Effector memory CD8-positive, alpha-beta T cell (primary cell): ENCODE measurements at places on chromosomes 13 and 19.
A peak's percentile ranks its signal among the peaks of the same experiment; 100 is the strongest.

- DNase-seq = no peak
Measured at GRCh38 chr13:47287291-47287751, 390.5 kb upstream of the HTR2A start.

GRCh38 chr19:42253245-42254088 is 1.5 kb downstream of the ERF start:
- DNase-seq = peak; percentile 48

DNA sequence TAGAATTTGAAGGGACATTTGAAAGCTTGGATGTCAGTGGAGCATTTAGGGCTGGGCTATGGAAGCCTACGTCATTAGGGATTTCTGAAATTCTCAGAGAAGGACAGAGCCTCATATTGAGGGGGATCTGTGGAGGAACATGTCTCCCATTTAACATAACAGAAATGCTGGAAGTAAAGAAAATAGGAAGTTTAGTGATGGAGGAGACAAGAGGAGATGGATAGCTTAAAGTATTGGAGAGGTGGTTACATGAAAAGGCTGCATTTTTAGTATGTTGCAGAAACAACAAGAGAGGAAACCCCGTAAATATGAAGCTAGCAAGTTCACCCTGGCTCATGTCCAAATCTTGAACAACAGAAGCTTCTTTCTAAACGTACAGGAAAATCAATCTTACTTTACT is 24.4 kb downstream of the LIG4 start:
- DNase-seq = no peak

DNA sequence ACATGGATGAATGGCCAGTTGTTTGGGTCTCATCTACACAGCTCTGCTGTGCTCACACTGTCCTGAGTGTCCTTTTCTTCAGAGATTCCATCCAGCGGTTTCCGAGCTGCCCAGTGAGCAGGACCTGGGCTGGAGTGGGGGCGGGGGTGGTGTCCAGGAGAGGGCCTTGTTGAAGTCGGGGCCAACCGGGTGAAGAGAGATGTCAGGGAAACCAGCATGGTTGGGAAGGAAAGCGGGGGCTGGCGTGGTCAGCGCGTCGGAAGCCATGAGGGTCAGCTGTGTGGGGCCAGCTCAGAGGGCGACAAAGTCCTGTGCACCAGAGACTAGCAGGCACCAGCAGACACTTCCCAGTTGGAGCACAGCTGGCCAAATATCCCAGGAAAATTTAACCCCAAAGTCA is 37.8 kb upstream of the SOX1 start:
- no peak for DNase-seq

- peak; percentile 19 for DNase-seq
Measured at GRCh38 chr19:10861103-10861651, 10.2 kb upstream of the CARM1 start.

GRCh38 chr13:109783815-109784589 is 2.4 kb downstream of the IRS2 start:
- DNase-seq = no peak

DNA sequence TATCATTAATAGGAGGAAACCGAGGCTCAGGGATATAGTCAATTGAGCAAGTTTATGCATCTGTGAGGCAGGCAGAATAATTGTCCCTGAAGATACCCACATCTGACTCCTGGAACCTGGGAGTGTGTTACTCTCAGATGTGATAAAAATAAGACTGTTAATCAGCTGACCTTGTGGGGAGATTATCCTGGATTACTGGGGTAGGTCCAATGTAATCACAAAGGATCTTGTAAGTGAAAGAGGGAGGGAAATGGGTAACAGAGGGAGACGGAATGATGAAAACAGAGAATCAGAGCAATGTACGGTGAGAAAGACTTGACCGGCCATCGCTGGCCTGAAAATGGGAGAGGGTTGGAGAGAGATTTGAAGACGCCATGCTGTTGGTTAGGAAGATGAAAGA is 3.2 kb upstream of the EDDM13 start:
- DNase-seq = no peak

- DNase-seq = no peak
Measured at GRCh38 chr19:2170987-2171348, 7.2 kb downstream of the DOT1L start.

GRCh38 chr19:7247155-7247554 is 47.1 kb downstream of the INSR start:
- no peak for DNase-seq

DNA sequence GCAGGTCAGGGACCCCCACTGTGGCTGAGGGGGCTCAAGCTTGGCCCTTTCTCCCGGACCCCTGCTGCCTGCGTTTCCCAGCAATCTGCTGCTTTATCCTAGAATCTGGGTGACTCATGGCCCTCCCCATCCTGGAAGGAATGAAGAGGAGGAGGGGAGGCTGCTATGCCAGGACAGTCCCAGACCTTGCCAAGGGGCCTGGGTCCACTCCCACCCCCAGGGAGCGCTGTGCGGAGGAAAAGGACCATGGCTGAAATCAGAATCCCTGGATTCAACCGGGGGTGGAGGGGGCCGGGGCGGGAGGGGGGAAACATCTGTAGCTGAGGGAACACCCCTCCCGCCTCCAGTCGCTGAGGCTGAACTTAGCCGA is 20.5 kb downstream of the ZNF114 start:
- no peak for DNase-seq

- DNase-seq = no peak
Measured at GRCh38 chr13:52848455-52849195, at the start of gene PCDH8. Gene PCDH8, minus strand, starts transcription at chr13:52848640. Its CDS starts 204 bp downstream, at chr13:52848436.

- no peak for DNase-seq
Measured at GRCh38 chr19:1412995-1413800, 5.8 kb downstream of the DAZAP1 start.

GRCh38 chr19:41753936-41754529 is 1.3 kb upstream of the CEACAM6 start:
- DNase-seq = peak; percentile 62

DNA sequence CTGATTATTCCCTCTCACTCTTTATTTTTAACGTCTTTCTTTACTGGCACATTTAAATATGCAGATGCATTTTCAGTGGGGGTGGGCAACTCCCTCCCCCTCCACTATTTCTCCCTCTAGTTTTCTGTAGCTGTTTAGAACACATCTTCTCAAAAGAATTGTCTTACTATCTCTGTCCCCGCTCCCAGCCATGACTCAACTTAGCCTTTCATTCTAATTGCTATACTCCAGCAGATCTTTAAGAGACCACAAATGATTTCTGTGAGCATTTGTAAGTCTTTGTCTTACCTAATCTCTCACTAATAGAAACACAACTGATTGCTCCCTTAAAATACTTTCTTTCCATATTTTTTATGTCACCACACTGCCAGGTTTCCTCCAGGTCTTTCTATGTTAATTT is 350.9 kb downstream of the SPRY2 start:
- DNase-seq = no peak

DNA sequence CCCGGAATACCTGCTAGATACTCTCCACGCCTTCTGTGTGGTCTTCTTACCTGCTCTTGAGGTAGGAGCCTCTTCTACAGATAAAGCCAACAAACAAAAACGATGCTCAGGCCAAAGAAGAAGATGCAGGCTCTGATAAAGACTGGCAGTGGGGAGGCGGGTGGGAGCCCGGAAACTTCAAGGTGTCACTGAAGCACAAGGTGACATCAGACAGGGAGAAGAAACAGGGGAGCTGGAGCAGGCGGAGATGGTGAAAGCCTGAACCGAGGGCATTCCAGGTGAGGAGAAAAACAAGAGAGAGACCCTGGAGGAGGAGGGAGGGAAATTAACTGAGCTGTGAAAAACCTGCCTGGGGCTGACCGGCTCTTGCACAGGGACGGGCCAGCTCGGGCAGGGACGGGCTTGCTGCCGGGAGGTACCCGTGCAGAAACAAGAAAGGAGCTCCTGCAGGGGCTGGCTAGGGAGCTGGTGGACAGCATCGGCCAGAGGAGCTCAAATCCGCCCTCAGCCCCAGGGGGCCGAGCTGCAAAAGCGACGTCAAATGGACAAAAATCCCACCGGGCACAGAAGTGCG is 19.0 kb downstream of the GNG7 start:
- no peak for DNase-seq

DNA sequence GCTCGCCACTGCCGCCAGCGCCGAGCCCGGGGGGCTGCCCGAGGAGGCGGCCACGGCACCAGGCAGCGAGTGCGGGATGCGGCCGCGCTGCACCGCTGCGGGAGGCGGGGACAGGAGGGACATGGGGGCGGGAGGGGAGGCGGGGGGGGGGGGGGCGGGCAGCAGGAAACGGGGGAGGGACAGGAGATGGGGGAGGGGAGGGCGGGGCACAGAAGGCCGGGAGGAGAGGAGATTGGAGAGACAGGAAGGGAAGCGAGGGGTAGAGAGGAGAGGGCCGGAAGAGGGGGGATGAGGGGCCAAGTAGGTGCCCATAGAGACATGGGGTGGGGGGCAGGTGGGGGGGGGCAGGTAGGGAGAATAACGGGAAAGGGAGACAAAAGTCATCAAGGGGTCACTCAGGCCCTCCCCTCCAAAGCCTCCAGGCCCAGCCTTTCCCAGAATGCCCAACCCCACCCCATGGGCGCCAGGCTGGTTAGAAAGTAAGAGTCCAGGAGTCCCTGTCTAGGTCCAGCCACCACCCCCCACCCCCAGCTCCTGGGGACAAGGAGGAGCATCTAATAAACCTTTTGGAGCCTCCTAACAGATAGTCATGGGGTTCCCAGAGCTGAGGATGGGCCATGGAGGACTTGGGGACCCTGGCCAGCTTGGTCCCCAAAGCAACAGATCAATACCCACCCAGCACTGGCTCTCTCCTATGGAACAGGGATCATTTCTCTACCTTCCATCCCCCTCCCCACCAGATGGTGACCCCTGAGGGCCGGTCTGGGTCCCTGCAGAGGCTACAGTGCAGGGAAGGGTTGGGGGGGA is 9.5 kb downstream of the NR2F6 start:
- no peak for DNase-seq

DNA sequence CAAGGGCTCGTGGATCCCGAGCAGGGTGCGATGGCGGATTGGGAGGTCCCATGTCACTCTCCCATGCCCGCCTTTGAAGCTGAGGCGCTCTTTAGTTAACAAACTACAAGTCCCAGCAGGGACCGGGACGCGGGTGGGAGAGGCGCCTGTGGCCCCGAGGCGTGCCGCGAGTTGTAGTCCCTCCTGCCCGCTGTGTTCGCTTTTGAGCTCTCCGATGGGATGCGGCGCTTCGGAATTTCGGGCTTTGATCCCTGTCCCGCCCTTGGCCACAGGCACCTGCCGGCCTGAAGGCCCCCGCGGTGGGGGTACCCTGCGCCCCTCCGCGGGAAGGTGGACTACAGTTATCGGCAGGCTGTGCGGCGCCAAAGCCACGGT is 11.0 kb downstream of the CYTH2 start:
- no peak for DNase-seq

DNA sequence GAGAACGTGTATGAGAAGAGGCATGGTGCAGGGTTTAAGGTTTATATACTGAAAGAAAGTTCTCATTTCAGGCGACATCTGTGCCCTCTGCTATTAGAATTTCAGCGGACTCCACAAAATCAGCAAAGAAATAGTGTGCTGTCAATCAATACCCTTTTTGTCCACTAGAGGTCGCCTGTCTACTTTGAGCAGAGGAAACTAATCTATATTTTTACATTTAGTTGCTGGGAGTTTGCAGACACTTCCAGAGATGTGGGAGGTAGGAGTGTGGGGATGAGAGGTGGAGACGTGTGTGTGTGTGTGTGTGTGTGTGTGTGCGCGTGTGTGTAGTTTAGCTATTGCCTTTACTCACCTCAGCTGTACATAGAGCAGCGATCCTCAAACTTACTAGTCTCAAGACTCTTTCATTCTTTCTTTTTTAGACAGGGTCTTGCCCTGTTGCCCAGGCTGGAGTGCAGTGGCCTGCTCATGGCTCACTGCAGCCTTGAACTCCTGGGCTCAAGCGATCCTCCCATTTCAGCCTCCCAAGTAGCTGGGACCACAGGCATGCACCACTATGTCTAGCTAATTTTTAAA is 9.7 kb downstream of the INAFM1 start:
- peak; percentile 66 for DNase-seq

GRCh38 chr13:48806522-48806921 is 152.8 kb downstream of the CYSLTR2 start:
- no peak for DNase-seq

GRCh38 chr13:97342136-97342535 is 91.8 kb upstream of the RAP2A start:
- no peak for DNase-seq

- no peak for DNase-seq
Measured at GRCh38 chr13:94173312-94173854, 306.1 kb downstream of the DCT start.

DNA sequence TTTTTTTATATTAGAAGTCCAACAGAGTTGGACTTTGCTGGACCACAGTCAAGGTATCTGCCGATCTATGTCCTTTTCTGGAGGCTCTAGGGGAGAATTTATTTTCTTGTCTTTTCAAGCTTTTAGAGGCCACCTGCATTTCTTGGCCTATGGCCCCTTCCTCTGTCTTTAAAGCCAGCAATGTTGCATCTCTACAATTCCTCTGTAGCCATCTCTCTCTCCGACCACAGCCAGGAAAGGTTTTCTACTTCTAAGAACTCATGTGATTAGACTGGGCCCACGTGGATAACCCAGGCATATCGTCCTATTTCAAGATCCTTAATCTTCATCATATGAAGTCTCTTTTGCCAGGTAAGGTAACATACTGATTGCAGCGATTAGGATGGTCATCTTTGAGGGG is 43.5 kb upstream of the RGCC start:
- DNase-seq = no peak

DNA sequence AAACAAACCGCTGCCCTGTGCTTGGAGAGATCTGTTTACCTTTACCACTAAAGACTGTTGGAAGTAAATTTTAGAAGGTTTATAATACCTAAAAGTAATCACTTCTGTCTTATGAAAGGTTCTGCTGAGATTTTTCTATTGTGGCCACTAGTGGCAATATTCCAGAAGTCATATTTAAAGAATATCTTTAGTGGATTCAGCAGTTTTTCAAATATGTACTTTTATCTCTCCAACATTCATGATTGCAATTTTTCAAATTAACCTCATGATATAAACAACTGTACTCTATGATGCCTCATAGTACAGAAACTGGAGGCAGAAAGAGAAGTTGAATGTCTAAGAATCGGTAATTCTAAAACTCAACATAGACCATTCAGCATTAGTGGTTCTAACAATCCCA is 53.2 kb upstream of the USPL1 start:
- DNase-seq = no peak

GRCh38 chr13:28942906-28943305 is 122.8 kb downstream of the MTUS2 start:
- no peak for DNase-seq

- DNase-seq = no peak
Measured at GRCh38 chr19:10321417-10321797, 5.6 kb upstream of the FDX2 start.
